ENCODE measurements at places on chromosomes 7 and 10. TPM values are rescaled to one million over a fixed set of nuclear protein-coding genes. Genes with fewer than 3 reads are reported as not detected.

The LRRC4 gene
- 43.4 TPM for total RNA-seq

The CYP3A5 gene
- total RNA-seq, result not detected

The BMPER gene
- 1.8 TPM for total RNA-seq

The NME8 gene
- 2.7 TPM for total RNA-seq

The MSS51 gene
- 7.1 TPM for total RNA-seq

GRCh38 chr10:4623200-4623599 lies 202.8 kb upstream of the AKR1E2 start:
- H3K27ac ChIP-seq, result no peak overlapping the region
- DNase-seq, result no peak
- H3K4me1 ChIP-seq, result no peaks in the 10 kb centered on the region

The PLAU gene
- total RNA-seq, result 24.4 TPM

DNA sequence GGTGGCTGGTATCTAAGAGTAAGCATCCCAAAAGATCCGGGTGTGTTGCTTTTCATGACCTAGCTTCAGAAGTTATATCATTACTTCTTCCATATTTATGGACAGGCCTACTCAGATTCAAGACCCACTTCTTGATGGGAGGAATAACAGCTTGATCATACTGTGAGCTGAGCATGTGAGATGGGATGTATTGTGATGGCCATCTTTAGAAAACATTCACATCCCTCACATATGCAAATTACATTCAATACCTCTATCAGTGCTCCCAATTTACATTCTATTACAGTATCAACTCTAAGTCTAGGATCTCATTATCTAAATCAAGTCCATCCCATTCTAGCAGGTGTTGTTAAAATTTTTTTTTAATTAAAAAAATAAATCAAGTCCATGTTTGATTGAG lies 99.8 kb upstream of the OIT3 start:
- no peaks in the 10 kb centered on the region for H3K27me3 ChIP-seq

DNA sequence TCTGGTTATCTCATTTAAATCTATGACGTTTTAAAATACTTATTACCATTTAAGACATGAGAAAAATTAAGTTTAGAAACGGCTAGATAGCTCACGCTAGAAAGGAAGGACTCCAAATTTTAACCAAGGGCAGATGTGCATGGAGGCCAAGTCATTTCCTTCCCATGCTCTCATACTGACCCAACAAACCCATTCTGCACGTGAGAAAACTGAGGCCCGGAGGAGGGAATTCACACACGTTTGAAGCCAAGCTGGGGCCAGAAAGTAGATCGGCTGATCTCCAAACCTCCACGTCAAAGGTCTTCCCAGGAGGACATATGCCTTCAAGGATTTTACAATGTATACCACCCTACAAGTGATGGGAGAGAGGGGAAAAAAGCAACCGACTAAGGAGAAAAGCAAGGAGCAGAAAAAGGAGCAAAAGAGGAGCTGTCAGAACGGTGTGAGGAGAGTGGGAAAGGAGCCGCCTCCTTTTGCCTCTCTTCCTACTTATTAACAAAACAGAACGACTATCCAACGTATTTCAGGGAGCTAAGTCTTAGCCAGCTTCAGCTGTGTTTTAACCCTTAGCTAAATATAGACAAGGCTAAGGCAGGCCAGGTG lies 645 bp upstream of the SIRT1 start:
- no peaks in the 10 kb centered on the region for H3K27me3 ChIP-seq
- DNase-seq, result no peak
- peaks cover 22% of the 10 kb centered on the region for H3K36me3 ChIP-seq
- peak overlapping the region; percentile 95 for H3K27ac ChIP-seq
- H3K4me1 ChIP-seq, result peaks cover 35% of the 10 kb centered on the region

- H3K36me3 ChIP-seq, result no peaks in the 10 kb centered on the region
- H3K27ac ChIP-seq, result no peak overlapping the region
These were observed 52.3 kb downstream of the CCDC71L start for GRCh38 chr7:106608661-106609060.

DNA sequence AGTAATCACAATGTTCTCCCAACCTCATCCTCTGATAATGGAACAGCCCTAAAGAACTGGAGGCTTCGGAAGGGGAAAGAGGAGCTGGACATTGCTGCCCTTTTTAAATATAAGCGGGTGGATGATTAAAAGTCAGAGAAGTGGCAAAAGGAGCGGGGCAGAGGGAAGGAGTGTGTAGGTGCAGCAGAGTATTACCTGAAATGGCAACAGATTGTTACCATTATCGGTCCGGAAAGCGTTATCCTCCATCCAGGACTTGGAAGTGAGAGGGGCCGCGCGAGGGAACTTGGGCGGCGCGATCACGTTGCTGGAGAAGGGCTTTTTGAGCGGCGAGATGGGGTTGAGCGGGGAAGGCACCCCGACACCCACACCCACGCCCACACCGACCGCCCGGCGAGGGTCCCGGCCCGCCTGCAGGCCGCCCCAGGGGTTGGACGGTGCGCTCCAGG lies 51.7 kb downstream of the CPEB3 start:
- no peak for DNase-seq
- peak overlapping the region; percentile 75 for H3K4me3 ChIP-seq
- no peaks in the 10 kb centered on the region for H3K36me3 ChIP-seq
- H3K27me3 ChIP-seq, result no peaks in the 10 kb centered on the region

The NKX1-2 gene
- not detected for total RNA-seq

The NKX2-3 gene
- 32.9 TPM for total RNA-seq

The NYAP1 gene
- total RNA-seq, result not detected

The NEBL gene
- total RNA-seq, result 0.49 TPM

DNA sequence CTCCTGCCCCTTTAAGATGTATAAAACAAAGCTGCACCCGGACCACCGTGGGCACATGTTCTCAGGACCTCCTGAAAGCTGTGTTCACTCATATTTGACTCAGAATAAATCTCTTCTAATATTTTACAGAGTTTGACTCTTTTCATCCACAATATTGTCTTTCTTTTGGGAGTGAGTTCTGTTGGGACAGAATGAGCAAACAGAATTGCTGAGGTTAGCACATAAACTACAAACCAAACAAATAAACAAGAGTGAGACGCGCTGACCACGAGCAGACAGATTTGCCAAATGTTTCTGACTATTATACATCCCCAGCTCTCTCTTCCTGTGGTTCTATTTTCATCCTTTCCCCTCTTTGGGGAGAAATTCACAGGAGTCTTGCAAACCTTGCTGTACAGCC lies 526.7 kb downstream of the CALN1 start:
- H3K36me3 ChIP-seq, result no peaks in the 10 kb centered on the region
- no peak overlapping the region for H3K27ac ChIP-seq
- peaks cover 4% of the 10 kb centered on the region for H3K27me3 ChIP-seq
- no peak overlapping the region for H3K4me3 ChIP-seq
- H3K4me1 ChIP-seq, result no peaks in the 10 kb centered on the region

DNA sequence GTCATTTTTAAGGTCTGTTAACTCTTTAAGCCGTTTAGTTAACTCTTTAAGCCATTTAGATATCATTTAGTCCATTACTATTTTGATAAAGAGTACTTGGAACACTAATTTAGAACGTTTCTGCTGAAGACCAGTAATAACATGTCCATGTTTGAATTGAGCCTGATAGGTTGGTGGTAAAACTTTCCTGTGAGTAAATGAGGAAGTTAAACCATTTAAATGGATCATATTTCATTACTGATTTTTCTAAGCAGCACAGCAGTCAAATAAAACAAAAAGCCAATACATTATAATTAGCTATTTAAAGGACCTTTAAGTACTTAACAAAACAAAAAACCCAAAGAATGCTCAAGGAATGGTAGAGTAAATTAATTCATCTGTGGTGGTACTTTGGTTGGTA lies 29.4 kb downstream of the PHTF2 start:
- no peak overlapping the region for H3K27ac ChIP-seq
- H3K4me3 ChIP-seq, result no peak overlapping the region
- DNase-seq, result no peak

GRCh38 chr7:107408349-107408748 lies 61.5 kb upstream of the GPR22 start:
- peaks cover 45% of the 10 kb centered on the region for H3K36me3 ChIP-seq
- no peak overlapping the region for H3K4me3 ChIP-seq
- no peaks in the 10 kb centered on the region for H3K27me3 ChIP-seq
- no peak overlapping the region for H3K27ac ChIP-seq
- H3K4me1 ChIP-seq, result no peaks in the 10 kb centered on the region

DNA sequence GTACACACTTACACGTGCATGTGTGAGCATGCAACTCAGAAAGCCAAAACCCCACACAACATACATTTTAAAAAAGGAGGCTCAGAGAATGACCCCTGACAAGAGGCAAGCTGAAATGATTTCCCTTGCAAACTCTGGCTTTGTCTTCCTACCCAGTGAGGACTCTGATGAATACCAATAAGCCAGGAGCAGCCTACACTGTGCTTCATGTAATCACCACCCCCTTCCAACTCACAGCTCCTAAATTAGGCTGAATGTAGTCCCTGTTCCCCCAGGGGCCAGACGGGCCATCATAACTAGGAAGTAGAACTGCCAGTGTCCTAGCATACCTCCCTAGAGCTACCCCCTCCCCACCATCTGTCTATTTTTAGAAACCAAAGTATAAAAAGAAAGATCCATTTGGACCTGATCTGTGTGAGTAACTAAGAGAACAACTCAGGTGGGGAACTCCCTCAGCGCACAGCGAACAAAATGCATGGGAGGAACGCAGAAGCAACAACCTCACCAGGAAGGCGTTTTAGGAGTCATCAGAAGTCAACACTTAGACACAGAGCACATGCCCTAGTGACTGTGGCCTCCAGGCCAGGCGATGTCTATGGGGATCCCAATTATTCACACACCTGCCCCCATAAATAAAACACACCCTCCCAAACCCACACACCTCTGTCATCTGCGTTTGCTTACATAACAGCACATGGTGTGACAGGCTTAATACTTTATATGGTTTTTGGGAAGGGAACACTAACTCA lies 1.9 kb downstream of the DGKI start:
- no peaks in the 10 kb centered on the region for H3K27me3 ChIP-seq
- no peaks in the 10 kb centered on the region for H3K36me3 ChIP-seq
- no peak overlapping the region for H3K4me3 ChIP-seq
- no peak for DNase-seq
- H3K4me1 ChIP-seq, result peaks cover 7% of the 10 kb centered on the region

The PIK3CG gene
- 38.5 TPM for total RNA-seq

DNA sequence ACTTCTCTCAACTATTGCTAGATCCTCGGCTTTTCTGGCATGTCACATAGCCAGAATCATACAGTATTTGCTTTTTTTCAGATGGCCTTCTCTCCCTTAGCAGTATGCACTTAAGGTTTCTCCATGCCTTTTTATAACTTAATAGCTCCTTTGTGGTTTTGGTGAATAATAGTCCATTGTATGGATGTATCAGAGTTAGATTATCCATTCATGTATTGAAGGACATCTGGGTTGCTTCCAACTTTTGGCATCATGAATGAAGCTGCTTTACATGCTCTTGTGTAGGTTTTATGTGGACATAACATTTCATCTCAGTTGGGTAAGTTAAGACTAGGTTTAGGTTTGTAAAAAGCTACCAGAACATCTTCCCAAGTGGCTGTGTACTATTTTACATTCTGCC lies 4.6 kb downstream of the ATP5F1C start:
- H3K4me1 ChIP-seq, result peaks cover 83% of the 10 kb centered on the region
- no peaks in the 10 kb centered on the region for H3K27me3 ChIP-seq
- no peak overlapping the region for H3K4me3 ChIP-seq

GRCh38 chr7:41122256-41122987 lies 580.5 kb downstream of the INHBA start:
- H3K4me1 ChIP-seq, result no peaks in the 10 kb centered on the region
- DNase-seq, result no peak
- no peak overlapping the region for H3K4me3 ChIP-seq
- no peak overlapping the region for H3K27ac ChIP-seq
- H3K36me3 ChIP-seq, result no peaks in the 10 kb centered on the region
- no peaks in the 10 kb centered on the region for H3K27me3 ChIP-seq

GRCh38 chr10:104935656-104936055 lies 294.6 kb downstream of the SORCS3 start:
- no peak overlapping the region for H3K4me3 ChIP-seq
- H3K4me1 ChIP-seq, result no peaks in the 10 kb centered on the region
- no peak overlapping the region for H3K27ac ChIP-seq
- DNase-seq, result no peak
- H3K36me3 ChIP-seq, result no peaks in the 10 kb centered on the region

DNA sequence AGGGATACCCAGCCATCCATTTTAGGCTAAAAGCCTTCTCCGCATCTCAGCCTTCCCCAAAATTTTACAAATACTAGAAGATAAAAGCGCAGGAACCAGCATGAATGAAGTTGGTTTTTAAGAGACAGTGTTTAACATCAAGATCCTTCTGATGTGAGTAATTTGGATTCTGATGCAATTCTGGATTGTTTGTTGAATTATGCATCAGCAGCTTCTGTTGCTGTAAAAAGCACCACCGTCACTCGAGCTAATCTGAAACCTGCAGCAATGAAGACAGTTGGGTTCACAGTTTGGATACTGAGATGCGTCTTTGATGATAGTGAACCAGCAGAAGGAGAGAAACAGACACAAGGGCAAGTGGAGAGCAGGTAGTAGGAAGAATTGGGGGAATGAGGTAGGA lies 179.2 kb downstream of the PLXNA4 start:
- DNase-seq, result no peak
- H3K27me3 ChIP-seq, result no peaks in the 10 kb centered on the region
- no peak overlapping the region for H3K4me3 ChIP-seq
- no peaks in the 10 kb centered on the region for H3K36me3 ChIP-seq

- DNase-seq, result peak; percentile 66
- H3K4me3 ChIP-seq, result no peak overlapping the region
- H3K27ac ChIP-seq, result no peak overlapping the region
- no peaks in the 10 kb centered on the region for H3K4me1 ChIP-seq
- no peaks in the 10 kb centered on the region for H3K36me3 ChIP-seq
These were observed 51.2 kb upstream of the CFAP46 start for GRCh38 chr10:132993271-132994184.

- no peaks in the 10 kb centered on the region for H3K36me3 ChIP-seq
- H3K27me3 ChIP-seq, result no peaks in the 10 kb centered on the region
- no peak overlapping the region for H3K27ac ChIP-seq
- H3K4me1 ChIP-seq, result no peaks in the 10 kb centered on the region
These were observed 14.6 kb upstream of the ZEB1 start for GRCh38 chr10:31304291-31304970.

The FAM25G gene
- total RNA-seq, result not detected

- no peaks in the 10 kb centered on the region for H3K4me1 ChIP-seq
- H3K27me3 ChIP-seq, result no peaks in the 10 kb centered on the region
- no peak overlapping the region for H3K4me3 ChIP-seq
- no peaks in the 10 kb centered on the region for H3K36me3 ChIP-seq
These were observed 346.4 kb upstream of the NPSR1 start for GRCh38 chr7:34311591-34311990.

- no peaks in the 10 kb centered on the region for H3K27me3 ChIP-seq
- no peaks in the 10 kb centered on the region for H3K36me3 ChIP-seq
- no peak overlapping the region for H3K27ac ChIP-seq
- no peak for DNase-seq
- peaks cover 17% of the 10 kb centered on the region for H3K4me1 ChIP-seq
These were observed 13.4 kb downstream of the SERPINE1 start for GRCh38 chr7:101140339-101140699.

The CYP2W1 gene
- 0.13 TPM for total RNA-seq

- no peaks in the 10 kb centered on the region for H3K36me3 ChIP-seq
- H3K4me1 ChIP-seq, result peaks cover 11% of the 10 kb centered on the region
- DNase-seq, result no peak
- H3K27me3 ChIP-seq, result no peaks in the 10 kb centered on the region
- H3K27ac ChIP-seq, result no peak overlapping the region
These were observed 1.1 kb upstream of the HDAC9 start for GRCh38 chr7:18494406-18494805.

The BICC1 gene
- total RNA-seq, result 5.4 TPM

Data from spleen (tissue), 13 donors.